ENCODE measurements at places on chromosomes 11 and 22. TPM values are rescaled to one million over a fixed set of nuclear protein-coding genes. Genes with fewer than 3 reads are reported as not detected.

TIMM10B gene
- total RNA-seq = 30.8 TPM

CASP1 gene
- total RNA-seq = 74.3 TPM

MIAT gene
- 3.5 TPM for total RNA-seq

KBTBD3 gene
- 6.6 TPM for total RNA-seq

MTNR1B gene
- not detected for total RNA-seq
